ENCODE measurements at places on chromosomes 6 and 20.

DNA sequence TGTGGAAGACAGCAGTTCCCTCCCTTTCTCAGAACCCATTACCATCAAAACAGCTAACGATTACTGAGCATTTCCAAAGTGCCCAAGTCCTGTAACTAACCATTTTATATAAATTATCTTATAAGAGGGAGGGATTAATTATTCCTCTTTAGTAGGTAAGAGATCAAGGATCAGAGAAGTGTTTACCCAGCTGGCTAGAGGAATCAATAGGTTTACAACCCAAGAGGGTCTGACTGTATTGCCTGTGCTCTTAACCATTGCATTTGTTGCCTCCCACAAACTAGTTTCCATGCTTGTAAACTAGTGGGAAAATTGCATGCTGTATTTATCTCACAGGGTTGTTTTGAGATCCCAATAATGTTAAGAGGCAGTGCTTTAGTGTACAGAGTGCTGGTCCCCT lies 3.7 kb upstream of the DBNDD2 start:
- DNase-seq: peak; percentile 31

DNA sequence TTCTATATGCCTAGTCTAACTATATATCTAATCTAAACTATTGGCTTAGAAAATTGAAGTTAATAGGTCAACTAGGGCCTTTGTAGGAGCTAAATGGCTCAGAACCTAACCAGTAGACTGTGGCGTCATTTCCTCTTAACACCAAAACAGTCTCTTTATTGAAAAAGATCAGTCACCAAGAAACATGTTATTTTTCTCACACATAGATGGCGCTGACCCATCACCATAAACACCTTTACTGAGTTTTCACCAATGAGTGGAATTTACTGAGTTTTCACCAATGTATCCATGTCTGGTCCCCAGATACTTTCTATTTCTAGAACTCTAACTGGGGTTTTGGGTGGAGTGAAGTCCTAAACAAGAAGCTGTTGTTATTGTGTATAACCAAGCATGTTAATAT lies 636.0 kb downstream of the BCKDHB start:
- no peak for DNase-seq

- DNase-seq: peak; percentile 23
Observed at GRCh38 chr6:43070028-43070632, 6.0 kb upstream of the PTK7 start.

DNA sequence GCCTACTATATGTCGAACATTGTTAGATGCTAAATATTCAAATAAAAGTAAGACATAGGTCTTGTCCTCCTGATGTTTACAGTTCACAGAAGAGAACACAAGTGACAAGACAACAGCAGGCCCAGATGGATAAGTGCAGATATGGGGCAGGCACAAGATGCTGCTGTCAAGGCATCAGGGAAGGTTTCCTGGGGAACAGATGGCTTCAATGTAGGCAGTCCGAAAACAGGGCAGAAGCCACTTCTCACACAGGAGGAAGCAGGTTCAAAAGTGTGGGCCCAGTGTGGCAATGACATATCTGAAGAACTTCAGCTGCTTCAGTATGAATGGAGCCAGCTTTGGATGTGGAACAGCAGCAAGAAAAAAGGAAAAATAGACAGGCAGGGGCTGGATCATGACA lies 32.5 kb downstream of the HLA-DPB1 start:
- no peak for DNase-seq

DNA sequence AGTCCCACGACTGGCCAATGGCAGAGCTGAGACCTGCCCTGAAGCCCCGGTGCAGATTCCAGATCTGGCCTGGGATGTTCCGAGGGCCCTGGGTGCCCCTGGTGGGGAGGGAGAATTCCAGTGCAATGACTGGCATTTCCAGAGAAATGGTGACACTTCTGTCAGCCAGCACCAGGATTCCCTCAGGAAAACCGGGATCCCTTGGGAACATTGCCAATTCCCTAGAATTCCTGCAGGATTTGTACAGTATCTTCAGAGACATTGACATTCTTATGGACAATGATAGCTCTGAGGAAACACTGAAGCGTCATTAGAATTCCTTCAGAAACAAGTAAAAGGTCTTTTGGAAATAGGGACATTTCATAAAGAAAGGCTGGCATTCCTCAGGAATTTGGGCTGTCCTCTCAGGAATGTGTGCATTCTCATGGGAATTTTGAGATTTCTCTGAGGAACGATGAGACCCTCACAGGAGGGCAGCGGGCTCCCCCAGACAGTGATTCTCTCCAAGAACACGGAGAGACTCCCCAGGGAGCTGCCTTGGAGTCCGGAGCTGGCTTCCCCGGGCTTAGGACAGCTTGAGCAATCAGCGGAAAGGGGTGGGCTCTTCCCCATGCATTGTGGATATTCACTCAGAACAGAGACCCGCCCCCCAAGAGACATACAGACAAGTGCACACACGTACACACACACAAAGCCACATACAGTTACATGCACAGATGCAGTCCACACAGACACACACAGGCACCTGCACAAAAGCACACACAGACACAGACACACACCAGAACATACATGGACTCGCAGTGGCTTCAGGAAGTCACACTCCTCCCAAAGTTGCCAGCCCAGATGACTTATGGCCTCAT lies 35.2 kb upstream of the BPIFA2 start:
- no peak for DNase-seq

- DNase-seq: no peak
Observed at GRCh38 chr20:44405785-44406571, 50.5 kb downstream of the HNF4A start.

DNA sequence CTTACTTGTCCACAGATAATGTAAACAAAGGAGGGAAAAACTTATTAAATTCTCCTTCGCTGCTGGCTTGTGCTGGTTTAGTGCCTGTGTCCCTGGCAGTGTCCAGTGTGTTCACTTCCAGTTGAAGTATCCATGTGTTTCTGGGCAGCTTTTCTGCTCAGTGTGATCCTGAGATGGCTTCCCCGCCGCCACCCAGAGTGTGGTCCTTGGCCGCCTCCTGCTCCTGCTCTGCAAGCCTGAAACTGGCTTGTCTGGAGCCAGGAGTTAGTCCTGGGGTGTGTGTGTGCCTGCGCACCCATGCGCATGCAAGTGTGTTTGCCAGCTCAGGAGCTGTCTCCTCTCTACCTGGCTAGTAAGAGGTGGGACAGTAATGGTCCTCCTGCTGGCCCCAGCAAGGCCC lies 7.2 kb downstream of the BTBD3 start:
- DNase-seq: no peak

DNA sequence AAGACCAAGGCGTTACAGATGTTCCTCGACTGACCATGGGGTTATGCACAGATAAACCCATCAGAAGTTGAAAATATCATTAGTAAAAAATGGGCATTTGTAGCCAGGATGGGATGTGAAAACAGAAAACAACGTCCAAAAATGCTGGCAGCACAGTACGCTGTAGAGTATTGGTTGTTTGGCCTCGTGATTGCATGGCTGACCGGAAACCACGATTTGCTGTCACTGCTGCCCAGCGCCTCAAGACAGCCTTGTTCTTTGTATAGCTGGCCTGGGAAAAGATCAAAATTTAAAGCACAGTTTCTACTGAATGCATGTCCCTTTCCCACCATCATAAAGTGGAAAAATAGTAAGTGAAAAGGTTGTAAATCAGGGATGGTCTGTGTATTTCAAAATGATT lies 41.9 kb downstream of the MTHFD1L start:
- no peak for DNase-seq

DNA sequence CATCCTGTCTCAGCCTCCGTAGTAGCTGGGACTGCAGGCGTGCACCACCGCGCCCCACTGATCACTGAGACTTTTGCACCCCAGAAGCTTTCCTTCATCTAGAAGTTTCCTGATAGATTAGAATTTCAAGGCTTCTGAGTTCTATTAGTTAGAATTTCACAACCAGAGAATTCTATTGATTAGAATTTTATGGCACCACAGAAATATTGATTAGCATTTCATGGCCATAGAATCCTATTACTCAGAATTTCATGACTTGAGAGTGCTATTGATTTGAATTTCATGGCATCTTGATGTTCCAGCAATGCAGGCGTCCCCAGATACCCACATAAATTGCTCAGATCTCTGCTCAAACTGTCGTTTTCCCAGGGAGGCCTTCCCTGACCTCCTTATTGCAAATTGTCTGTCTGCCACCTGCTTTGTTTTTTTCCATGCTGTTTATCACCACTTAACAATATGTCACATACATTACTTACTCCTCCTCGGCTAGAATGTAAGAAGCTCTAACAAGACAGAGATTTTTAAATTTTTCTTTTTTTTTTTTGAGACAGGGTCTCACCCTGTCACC lies 16.9 kb upstream of the CBFA2T2 start:
- DNase-seq: no peak

DNA sequence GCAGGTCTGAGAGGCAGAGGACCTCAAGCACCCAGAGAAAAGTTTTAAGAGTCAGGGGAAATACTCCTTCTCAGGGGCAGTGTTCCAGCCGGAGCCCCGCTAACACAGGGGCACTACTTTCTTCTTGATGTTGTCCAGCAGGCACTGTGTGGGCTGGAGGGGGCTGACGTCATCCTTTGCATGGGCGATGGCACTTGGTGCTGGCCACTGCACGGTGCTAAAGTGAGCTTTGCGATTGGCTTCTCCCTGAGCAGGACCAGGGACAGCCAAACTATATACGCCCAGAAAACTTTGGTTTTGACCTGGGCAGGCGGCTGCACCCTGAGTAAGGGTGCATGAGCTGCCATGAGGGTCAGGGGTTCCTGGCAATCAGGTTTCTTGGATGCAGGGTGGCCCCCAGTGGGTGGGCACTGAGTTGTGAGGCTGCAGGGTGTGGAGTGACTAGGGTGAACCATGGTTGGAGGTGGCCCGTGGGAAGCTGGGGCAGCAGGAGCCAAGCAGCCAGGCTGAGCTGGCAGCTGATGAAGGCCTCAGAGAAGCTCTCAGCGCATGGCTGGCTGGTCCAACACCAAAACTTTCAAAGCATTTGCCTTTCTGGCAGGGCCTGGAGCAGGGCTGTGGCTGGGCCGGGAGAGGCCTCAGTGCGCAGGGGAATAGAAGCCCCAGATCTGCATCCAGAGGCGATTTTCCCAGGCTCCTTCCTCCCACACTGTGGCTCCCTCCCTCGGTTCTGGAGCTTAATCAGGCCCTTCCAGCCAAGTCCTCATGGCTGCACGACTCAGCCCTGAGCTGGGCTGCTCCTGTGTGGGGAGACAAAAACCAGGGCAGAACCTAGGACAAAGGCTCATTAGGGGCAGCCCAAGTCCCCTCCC lies 18.3 kb downstream of the MRPS18A start:
- DNase-seq: no peak

DNA sequence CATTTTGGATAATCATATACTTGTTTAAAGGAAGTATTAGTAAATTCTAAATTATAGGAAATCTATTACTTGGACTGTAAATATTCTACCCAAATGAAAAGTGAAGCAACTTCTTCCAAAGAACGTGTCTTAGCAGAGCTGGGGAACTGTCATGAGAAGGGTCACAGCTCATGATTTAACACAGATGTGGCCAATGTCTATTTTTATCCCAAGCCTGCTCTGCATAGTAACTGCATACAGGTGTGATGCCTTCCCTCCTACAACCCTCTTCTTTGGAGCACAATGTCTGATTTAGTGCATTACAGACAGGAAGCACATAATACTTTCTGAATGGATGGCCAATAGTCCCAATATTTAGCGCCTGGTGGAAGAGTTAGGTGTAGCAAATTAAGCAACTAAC lies 138.7 kb upstream of the THEMIS start:
- no peak for DNase-seq

- no peak for DNase-seq
Observed at GRCh38 chr6:38259736-38260135, 380.0 kb downstream of the BTBD9 start.

- no peak for DNase-seq
Observed at GRCh38 chr6:22765015-22765414, 195.6 kb downstream of the HDGFL1 start.

- DNase-seq: no peak
Observed at GRCh38 chr6:43904311-43905123, 134.5 kb downstream of the VEGFA start.

DNA sequence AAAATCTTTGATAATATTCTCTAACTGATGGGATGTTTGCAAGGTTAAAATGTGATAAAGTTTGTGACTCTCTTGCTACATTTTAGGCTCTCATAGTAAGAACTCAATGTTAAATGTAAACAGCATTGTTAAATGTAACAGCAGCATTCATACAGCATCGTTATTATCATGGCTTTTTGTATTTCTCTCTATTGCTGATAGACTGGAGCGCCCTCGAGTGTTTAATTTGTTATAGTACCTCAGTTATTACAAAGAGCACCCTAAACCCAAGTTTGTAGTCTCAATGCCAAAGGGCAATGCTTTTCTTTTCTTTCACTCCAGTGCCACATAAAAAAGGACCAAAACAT lies 14.9 kb upstream of the TTPAL start:
- peak; percentile 2 for DNase-seq

DNA sequence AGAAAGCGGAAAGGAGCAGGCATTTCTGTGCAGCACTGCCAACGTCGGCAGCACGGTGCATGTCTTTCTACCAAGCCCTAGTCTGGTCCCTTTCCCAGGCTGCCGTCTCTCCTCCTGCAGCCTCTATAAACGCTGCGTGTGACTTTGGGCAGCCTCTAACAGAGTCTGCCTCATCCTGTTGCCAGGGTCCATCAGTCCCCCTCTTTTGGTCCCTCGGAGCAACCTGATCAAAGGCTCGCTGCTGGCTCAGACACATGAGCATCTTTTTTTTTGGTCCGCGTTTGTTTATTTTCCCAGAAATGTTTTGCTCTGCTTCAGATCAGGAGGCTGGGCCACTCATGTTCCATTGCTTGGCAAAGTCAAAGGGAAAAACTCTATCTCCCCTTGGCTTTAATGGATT lies 166.8 kb upstream of the CST7 start:
- no peak for DNase-seq

GRCh38 chr6:136609873-136610706 lies 59.9 kb upstream of the MAP7 start:
- DNase-seq: no peak

DNA sequence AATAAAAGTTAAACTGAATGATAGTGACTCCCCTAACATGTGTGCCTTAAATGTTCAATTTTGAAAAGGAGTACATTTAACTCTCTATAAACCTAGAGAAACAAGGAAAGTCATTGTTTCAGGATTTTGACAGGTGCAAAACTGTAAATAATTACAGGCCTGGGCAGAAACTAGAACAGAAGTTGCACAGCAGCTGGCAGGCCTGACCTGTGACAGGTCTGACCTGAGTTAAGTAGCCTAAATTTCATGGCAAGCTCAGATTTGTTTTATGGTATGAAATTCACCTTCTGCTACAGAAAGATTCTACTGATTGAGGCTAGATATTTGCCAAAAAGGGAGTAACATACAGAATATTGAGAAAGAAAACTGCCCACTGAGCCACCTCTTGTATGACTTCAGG lies 166.1 kb downstream of the CDKAL1 start:
- DNase-seq: no peak

DNA sequence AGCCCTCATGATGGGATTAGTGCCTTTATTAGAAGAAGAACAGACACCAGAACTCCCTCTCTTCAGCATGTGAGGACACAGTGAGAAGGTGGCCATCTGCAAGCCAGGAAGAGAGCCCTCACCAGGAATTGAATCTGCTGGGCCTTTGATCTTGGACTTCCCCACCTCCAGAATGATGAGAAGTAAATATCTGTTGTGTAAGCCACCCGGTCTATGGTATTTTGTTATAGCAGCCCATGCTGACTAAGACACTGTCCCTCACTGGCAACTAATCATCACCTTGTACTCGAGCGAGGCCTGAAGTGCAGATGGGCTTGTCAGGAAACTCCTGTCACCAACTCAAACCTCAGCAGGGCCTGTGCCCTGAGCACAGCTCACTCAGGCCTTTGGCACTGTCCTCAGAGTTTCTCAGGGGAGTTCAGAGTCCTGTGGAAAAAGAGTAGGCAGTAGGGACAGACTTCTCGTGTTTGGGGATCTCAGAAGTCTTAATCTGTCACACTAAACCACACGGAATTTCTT lies 62.0 kb downstream of the UST start:
- DNase-seq: no peak

GRCh38 chr6:45422503-45423110 lies 44.9 kb upstream of the SUPT3H start:
- no peak for DNase-seq

All from NCI-H1092 (cell line).